ENCODE measurements at places on chromosomes 2 and 18.

DNA sequence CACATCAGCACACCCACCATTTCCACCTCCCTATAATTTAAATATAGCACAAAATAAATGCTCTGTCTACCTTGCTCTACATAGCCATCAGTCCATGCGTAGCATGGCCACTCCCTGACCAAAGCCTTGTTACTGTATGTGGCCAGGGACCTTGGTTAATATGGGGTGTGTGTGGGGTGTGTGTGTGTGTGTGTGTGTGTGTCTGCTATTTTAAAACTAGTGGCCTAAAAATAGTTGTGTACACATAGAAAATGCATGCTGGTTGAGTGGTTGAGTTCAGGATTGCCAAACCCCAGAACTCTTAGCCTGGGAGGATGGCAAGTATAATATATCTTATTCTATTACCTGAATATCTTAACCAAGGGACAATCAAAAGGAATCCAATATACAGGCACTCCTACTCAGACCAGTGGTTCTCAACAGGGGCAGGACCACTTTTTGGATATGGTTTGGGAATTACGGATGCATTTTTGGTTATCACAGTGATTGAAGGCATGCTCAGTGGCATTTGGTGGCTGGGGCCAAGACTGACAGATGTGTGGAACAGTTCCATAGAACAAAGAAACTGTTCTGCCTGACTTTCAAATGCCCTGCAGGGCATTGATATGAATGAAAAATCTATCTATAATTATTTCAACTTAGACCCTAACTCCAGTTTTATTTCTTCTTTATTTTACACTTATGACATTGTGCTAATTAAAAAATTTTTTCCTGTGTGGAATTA, 72.3 kb upstream of the PSME4 start:
- DNase-seq, result no peak

- DNase-seq, result no peak
Observed at GRCh38 chr2:43569921-43570320, 25.9 kb downstream of the THADA start.

DNA sequence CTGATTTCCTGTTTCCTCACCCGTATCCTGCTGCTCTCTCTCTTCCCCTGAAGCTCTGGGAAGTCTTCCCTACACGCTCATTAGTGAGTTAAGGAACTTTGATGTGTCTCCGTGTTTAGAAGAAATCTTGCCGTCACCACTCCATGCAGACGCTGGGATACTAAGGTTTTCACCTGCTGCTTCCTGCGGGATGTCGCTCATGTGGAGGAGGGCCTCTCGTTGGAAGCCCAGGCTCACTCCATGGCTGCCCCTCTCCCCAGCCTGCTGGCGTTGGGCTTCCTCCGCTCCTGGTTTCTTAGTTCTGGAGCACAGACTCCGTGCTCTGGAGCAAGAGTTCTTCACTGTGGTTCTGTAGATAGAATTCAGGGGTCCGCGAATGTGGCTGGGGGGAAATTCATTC, 326.3 kb downstream of the GBX2 start:
- no peak for DNase-seq

- no peak for DNase-seq
Observed at GRCh38 chr18:39693359-39693758, 2127.8 kb upstream of the CELF4 start.

DNA sequence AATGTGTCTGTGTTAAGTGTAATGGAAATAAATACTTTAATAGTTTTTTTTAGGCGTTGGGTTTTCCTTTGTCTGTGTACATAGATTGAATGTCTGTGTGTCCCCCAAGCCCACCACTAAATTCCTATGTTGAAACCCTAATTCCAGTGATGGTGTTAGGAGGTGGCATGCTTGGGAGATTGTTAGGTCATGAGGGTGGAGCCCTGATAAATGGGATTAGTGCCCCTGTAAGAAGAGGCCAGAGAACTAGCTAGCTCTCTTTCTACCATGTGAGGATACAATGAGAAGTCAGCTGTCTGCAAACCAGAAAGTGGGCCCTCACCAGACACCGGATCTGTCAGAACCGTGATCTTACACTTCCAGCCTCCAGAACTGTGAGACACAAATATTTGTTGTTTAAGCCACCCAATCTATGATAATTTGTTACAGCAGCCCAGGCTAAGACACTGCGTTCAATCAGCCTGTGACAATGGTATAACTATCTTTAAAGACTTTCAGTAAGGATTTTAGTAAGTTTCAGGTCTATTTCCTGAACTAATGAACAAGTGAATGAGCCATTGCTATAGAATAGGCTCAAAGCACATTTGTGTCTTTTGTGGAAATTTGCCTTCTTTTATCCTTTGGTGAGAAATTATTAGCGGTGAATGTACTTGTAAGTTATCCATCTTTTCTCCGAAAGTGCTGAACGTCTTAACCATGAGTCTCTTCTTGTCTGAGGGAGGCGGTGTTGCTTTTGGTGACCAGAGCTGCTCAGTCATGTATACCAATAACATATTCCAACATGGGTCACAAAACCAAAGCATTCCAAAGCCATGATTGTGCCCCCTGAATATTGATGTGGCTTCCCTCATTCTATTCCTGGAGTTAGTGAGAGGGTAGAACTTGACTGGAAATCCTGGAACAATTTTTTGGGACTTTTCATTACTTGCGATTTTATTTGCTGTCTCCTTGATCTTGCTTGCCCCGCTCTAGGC, 29.6 kb upstream of the IL1R1 start:
- DNase-seq, result no peak

DNA sequence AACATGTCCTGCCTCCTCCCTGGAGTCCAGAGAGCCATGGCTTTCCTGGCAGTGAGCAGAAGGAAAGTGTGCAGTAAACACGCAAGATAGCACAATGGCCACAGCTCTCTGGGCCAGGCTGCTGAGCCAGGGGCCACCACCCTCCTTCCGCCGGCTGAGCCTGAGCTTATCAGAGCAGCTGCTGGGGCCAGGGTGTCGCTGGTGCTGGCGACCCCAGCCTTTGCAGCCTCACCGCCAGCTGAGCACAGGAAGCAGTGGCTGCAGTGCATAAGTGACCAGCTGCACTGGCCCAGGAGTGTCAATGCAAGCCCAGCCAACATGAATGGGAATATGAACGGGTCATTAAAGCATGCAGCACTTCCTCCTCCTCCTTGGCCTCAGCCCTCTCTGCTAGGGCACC, 172.0 kb downstream of the ZFP36L2 start:
- DNase-seq, result no peak

GRCh38 chr2:98554116-98554861, 54.0 kb downstream of the COA5 start:
- no peak for DNase-seq

- DNase-seq, result no peak
Observed at GRCh38 chr2:229714080-229714735, at the start of gene DNER. Gene DNER (minus strand): TSS chr2:229714555. CDS start chr2:229714423, 132 bp downstream.

DNA sequence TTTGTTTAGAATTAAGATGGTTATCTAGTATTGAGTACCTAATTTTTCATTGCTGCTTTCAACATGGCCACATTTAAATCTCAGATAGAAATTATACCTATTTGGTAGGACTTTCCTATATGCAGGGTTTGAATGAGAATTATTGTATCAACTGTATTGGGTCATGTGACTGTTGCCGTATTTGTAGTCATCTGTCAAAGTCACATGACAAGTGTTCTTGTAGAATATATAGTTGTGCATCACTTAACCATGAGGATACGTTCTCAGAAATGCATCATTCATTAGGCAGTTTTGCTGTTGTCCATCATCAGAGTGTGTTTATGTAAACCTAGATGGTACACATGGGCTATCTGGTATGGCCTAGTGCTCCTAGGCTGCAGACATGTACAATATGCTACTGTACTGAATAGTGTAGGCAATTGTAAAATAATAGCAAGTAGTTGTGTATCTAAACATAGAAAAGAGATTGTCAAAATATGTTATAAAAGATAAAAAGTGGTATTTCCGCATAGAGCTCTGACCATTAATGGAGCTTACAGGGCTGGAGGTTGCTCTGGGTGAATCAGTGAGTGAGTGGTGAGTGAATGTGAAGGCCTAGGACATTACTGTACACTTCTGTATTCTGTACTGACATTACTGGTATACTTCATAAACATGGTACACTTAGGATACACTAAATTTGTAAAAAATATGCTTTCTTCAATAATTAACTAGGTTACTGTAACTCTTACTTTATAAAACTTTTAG, 123.7 kb downstream of the MAP4K4 start:
- DNase-seq, result no peak

- DNase-seq, result no peak
Observed at GRCh38 chr2:32222966-32223365, 41.7 kb downstream of the NLRC4 start.

GRCh38 chr2:53234548-53234903, 533.1 kb upstream of the CHAC2 start:
- no peak for DNase-seq

GRCh38 chr2:47402555-47402804, 476 bp upstream of the MSH2 start:
- DNase-seq, result no peak

GRCh38 chr2:88754585-88755320, 63.3 kb downstream of the RPIA start:
- no peak for DNase-seq

DNA sequence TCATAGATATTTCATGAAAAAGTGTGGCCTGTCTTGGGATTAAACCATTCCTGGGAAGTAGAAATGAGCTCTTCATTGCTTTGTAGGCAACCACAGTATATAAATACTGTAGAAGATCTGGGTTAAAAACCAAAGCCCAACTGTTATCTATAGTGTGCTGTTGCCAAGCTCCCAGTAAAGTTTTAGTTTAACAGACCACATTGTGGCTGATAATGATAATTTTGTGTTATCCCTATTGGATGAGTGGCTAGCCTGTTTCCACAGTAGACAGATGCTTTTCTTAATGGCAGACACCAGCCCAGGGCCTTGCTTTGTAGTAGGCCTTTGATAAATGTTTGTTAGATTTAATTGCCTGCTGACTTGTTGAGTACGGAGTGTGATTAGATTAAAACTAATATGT, 52.1 kb downstream of the FMNL2 start:
- no peak for DNase-seq
